ENCODE measurements at places on chromosomes 7 and 10.

- DNase-seq, result no peak
Measured at GRCh38 chr10:132241496-132241895, 54.7 kb downstream of the DPYSL4 start.

- DNase-seq, result no peak
Measured at GRCh38 chr10:33265621-33266020, 68.8 kb downstream of the NRP1 start.

DNA sequence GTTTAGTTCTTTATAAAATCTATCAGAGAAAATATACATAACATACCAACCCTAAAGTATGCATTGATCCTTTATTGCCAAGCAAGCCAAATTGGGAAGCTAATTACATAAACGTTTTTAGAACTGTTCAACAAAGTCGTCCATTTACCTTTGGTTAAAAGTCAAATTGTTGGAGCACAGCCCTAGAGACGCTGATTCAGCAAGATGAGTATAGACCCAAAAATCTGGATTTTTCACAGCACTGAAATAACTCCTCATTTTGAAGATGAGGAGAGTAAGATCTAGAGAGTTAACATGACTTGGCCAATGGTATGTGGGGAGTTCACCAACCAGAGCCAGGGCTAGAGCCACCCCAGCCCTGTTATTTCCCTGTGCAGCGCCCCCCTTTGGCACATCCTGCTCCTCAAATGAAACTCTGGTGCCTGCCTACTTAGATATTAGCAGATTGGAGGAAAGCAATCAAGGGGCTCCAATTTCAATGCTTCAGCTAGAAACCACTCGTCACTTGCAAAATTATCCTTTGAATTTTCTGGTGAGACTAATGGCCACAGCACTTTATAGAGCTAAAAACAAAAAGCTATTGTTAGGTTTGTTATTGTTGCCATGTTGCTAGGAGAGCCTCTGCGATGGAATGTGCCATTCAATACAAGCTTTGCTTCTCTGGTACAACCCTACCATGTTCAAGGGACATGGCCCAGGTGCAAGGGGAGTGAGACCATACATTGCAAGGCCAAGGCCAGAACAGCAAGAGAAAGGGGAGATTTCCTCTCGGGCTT is 132.6 kb upstream of the ZEB1 start:
- DNase-seq, result no peak

DNA sequence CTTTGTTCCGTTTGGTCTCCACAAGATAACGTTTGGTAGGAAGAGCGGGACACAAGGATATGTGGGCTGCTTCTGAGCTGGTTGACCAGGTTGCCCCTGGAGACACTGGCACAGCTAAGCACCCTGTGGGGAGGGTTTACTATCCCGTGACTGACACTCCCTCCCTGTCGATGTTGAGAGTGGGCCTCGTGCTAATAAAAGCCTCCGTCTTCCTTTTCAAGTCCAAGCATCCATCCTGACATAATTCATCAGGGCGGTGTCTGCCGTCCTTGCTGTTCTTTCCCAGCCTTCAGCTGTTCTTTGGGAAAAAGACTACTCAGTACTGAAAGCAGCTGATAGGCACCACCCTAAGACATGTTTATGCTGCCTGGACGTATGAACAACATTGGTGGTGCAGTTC is 49.6 kb downstream of the SHH start:
- no peak for DNase-seq

GRCh38 chr7:43954524-43955228 is 28.4 kb downstream of the UBE2D4 start:
- peak; percentile 78 for DNase-seq

GRCh38 chr10:29698773-29699490 is 64.2 kb upstream of the SVIL start:
- no peak for DNase-seq

GRCh38 chr10:86083664-86084175 is 282.9 kb downstream of the GRID1 start:
- no peak for DNase-seq

DNA sequence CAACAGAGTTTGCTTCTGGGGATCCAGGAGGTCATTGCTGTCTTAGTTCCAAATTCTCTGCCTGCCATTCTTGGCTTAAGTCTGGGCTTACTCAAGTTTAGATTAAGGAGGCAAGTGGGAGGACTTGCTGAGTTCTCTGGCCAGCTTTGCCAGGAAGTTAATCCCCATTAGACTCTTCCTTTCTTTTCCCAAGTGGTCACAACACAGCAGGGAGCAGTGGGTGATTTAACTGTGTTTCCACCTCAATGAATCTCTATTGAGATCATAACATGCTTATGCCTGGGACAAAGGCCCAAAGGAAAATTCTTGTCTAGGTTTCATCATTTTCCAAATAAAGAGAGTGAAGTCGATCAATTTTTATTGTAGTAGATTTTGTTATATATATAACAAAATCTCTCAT is 1159.6 kb downstream of the SORCS3 start:
- DNase-seq, result no peak

DNA sequence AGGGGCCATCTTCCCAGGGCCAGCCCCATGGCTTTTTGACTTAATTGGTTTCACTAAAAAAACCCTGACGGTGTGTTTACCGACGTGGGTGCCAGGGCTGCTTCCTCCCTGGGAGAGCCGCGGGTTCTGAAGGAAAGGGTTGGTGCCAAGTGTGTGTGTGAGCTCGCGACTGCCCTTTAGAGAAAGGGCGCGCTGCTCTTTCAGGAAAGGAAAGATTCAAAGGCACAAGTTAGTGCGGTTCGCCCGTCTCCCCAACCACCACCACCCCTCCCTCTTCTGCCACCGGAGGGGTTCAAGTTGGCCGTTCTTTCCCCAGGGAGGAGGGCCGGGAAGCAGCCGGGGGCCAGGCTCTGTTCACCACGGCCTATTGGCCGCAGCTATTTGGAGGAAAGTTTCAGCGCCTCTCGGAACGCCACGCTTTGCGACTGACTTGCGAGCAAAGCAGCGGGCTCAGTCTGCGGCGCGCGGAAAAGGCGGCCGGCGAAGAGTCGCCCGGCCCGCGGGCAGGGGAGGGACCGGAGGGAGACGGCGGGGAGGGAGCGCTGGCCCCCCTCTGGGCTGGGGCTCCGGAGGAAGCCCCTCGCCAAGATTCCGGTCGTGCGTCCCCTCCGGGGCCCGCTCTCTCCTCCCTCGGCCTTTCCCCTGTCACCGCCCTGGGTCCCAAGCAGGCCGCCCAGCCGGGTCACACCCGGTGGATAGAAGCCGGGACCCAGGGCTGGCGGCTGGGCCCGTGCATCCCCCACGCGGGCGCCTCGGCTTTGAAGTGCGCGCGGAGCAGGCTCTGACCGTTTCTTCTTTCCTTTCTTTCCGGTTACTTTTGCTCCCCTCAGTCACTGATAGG is 165.9 kb upstream of the PPP1R3A start:
- peak; percentile 36 for DNase-seq

DNA sequence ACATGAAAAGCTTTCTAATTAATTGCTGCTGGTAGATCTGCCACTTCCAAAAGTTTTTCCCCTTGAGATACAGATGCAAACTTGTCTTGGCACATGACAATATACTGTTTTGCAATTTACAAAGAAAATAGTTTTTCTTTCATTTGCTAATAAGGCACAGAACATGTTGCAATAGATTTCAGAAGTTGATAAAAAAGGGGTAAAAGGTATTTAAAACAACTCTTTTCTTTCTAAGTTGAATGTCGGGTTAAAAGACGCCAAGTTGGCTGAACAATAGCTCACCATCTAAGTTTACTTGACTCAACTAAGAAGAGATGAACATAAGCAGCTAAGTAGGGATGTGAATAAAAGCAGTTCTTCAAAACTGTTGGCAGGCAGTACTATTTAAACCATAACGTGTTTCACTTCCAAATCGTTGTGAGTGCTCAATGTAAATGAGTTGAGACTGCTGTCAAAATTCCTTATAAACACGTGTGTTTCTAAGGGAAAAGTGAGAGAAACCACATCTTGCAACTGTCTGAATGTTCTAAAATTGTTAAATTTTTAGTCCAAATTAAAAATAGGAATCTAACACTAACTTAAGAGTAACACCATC is 14.5 kb upstream of the THSD7A start:
- DNase-seq, result peak; percentile 12

DNA sequence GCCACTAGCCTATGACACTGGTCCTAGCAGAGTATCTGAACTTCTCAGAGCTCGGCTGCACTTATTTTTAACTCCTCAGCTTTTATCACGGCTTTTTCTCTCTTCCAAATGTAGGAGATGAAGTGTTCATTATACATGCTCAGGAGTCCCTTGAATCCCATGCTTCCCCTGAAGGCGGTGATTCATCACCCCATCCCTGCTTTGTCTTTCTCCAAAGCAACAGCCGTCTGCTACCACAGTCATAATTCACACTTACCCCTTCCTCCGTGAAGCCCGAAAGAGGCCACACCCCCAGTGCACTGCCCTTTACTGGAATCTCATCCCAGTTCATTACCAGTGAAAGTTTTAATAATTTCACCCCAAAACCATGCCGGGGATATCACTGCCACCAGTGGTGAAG is 301.5 kb upstream of the SHH start:
- no peak for DNase-seq

DNA sequence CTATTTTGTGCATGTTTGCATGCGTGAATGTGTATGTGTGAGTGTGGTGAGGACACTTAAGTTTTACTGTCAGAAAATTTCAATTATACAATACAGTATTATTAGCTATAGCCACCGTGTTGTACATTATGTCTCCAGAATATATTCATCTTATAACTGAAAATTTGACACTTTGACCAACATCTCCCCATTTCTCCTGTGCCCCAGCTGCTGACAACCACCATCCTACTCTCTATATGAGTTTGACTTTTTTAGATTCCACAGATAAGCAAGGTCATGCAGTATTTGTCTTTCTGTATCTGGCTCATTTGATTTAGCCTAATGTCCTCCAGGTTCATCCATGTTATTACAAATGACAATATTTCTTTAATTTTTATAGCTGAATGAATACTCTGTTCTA is 195.0 kb downstream of the GPR37 start:
- DNase-seq, result no peak

DNA sequence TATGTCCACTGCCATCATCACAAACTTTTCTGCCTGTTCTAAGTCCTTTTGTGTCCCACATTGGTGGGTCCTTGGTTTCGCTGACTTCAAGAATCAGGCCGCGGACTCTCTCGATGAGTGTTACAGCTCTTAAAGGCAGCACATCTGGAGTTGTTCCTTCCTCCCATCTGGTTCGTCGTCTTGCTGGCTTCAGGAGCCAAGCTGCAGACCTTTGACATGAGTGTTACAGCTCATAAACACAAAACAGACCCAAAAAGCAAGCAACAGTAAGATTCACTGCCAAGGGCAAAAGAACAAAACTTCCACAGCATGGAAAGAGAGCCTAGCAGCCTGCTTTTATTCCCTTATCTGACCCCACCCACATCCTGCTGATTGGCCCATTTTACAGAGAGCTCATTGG is 30.2 kb downstream of the ASNS start:
- no peak for DNase-seq

DNA sequence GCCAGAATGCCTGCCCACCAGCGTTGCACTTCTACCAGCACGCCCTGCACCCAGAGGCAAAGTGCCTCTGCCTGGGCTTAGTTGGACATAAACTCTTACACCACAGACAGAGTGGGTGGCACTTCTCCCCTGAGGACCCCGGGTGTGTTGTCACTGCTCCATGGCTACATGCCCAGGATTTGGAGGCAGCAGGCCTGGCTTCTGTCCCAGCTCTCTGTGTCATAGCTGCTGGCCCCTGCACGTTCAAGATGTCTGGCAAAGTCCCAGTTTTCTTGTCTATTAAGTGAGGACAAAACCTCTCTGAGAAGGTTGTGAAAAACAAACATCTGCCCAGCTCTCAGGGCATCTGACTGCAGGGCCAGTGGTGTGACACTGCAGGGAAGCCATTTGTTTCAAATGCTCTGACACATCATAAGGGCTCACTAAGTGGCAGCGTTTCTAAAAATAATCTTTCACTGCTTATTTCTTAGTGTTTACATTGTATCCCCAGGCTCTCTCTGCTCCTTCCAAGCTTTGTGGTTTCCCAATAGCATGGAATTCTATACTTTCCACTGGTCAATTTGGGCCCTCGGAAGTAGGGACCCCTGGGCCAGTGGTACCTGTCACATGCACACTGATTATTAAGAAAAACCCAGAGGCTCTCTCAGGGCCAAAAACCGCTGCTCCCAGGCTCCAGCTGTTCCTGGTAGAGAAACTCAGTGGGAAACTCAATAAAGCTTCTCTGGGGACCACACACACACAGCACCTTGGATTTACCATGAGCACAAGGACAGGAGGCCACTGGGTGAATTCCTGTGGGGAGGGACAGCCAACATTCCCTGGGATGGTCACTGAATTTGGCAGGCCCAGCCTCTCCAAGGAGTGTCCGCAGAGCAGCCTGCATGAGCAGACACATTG is 86.2 kb upstream of the ANLN start:
- peak; percentile 84 for DNase-seq

GRCh38 chr7:24227068-24227467 is 56.9 kb upstream of the NPY start:
- DNase-seq, result no peak

- peak; percentile 8 for DNase-seq
Measured at GRCh38 chr7:80334196-80334595, 177.7 kb downstream of the GNAT3 start.

GRCh38 chr10:5963591-5963990 is 13.8 kb downstream of the IL15RA start:
- DNase-seq, result no peak

DNA sequence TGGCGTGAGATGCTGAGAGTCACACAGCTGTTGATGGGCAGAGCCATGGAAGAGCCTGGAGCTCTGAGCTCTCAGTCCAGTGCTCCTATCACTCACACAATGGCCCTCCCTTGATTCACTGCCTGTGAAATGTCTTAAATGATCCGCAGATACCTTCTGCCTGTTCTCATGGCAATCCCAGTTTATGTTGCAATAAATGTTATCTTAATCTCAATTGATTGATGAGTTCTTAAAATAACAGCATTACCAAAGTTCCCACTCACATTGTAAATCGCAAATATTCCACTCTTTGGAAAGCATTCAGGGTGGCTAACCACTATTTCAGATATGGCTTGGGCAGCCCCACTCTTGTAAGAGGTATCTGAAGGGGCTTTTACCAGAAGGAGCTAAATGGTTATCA is 865.5 kb downstream of the LRMDA start:
- DNase-seq, result no peak

- DNase-seq, result no peak
Measured at GRCh38 chr10:66257801-66258200, 668.0 kb upstream of the LRRTM3 start.

Measured in hematopoietic multipotent progenitor cell treated with erythropoietin and hydrocortisone succinate and interleukin-3 and kit ligand, for 4 days (in vitro differentiated cells).